SIG-M5 (cell line): ENCODE measurements at places on chromosomes 7 and 10.

DNA sequence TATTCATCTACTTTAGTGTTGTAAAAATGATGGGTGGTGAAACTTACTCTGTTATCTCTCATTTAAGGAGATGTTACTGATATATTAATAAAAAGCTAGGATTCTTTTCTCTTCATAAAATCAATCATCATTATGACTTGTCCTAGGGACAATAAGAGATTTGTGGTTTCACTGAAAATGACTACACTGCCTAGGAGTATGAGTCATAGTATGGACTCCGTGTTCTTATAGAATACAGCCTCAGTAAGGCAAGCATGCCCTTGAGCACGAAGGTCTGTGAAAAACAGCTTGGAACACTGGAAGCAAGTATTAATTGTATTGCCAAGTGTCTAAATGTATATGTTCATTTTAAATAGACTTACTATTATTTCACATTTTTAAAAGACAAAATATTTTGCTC lies 749.2 kb upstream of the PCDH15 start:
- DNase-seq, result no peak

DNA sequence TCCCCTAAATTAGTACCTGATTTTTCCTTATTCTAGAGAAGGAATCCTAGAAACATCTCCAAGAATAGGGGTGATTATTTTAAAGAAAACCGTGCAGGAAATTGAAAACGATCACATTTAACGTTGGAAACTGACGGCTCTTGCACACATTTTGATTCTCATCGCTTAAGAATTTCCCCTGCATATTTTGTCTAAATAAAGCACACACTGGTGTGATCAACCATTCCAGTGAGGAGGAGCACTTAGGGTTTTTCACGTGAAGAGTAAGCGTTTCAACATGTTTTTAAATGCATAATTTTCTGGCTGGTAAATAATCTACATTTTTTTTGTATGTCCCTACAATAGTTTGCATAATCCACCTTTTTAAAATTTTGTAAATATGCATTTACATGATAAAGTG lies 229.7 kb upstream of the PFKP start:
- no peak for DNase-seq

- no peak for DNase-seq
These were observed 166.1 kb downstream of the GRK5 start for GRCh38 chr10:119373294-119374102.

- no peak for DNase-seq
These were observed at the start of gene IFIT3 for GRCh38 chr10:89327803-89328441. Gene IFIT3, plus strand, starts transcription at chr10:89327997. Its CDS starts 77 bp downstream, at chr10:89328074.

DNA sequence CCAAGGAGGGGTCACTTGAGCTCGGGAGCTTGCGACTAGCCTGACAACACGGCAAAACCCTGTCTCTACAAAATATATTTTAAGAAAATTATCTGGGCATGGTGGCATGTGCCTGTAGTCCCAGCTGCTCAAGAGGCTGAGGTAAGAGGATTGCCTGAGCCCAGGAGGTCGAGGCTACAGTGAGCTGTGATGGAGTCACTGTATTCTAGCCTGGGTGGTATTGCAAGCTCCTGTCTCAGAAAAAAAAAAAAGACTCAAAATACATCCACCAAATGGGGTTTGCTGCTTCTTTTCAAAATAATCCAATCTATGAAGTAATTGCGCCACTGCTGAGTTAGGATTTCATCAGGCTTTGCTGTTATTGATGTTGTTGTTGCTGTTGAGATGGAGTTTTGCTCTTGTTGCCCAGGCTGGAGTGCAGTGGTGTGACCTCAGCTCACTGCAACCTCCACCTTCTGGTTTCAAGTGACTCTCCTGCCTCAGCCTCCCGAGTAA lies 11.1 kb upstream of the VIM start:
- DNase-seq, result no peak

- DNase-seq, result no peak
These were observed 74.1 kb downstream of the DNAH11 start for GRCh38 chr7:21616796-21617436.

DNA sequence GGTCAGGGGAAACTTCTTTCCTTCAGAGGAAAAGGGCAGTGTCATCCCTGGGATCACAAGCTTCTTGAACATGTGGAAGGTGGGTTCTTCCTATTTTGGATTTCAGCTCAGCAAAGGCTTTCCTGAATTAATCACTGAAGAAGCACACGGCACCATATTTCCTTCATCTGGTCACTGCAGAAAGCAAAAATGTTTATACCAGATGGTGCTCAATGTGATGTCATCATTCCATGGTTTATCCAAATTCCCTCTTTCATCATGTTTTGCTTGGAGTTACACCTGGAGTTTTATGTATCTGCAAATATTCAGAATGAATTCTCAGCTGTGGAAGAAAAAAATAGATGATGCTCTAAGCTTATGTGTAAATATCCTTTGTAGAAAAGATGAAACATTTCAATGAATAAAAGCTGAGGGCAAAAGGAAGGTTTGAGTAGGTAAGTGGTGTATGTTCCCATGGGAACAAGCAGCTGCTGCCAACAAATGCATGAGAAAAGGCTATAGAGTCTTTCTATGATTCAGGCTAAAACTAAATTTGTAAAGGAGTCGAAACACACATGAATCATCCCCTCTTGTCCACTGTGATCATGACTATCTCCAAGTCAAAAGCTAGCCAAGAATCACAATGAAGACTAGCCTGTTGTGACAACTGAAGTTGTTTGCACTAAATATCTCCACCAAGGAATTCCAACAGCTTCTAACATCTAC lies 26.9 kb upstream of the BPGM start:
- DNase-seq, result no peak

GRCh38 chr7:28086198-28086597 lies 94.4 kb downstream of the JAZF1 start:
- DNase-seq, result no peak

DNA sequence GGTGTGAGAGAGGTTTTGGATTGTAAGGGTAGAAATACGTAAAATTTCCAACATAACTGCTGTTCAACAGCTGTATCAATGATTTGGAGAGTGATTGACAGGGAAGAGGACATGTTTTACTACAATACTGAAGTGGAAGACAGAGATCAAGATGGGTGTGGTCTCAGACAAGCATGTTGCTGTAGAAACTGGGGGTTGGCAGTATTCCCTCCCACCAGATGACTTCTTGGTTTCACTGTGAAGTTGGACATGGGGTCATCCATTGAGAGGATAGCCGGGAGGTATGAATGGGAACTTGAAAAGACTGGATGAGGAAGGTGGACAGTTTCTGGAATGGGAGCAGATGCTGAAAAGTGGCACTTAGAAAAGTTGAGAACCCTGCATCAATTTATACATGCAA lies 95.3 kb upstream of the HDAC9 start:
- no peak for DNase-seq

- no peak for DNase-seq
These were observed 724.8 kb downstream of the INHBA start for GRCh38 chr7:40978047-40978446.

DNA sequence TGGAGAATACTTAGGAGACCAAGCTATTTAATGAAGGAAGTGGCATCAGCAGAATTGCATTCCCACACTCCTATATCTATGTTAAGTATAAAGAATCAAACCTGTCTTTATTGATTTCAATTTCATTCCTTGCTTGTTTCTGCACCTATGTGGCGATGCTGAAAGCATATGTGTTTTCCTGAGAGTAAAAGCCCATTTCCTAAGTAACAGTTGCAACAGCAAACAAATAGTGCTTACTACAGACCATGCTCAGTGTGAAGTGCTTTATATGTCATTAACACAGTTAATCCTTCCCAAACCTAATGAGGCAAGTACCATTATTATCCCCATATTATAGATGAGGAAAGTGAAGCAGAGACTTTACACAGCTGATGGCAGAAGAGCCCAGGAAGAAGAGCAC lies 552.1 kb downstream of the PARD3 start:
- DNase-seq, result no peak

DNA sequence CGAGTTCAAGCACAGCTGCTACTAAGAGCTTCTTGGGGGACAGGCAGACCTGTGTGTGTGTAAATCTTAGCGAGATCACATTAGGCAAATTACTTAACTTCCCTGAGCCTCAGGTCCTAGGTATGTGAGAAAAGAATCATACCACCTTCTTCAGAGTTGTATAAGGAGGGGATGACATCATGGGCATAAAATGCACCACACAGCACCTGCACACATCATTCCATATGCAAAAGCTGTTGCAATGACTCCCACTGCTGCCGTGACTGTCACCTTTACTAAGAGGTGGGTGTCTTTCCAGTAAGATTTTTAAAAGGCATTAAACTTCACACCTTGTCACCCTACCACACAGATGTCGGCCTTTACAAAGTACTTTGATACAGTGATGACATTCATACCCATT lies 146.0 kb downstream of the FANK1 start:
- DNase-seq, result no peak

DNA sequence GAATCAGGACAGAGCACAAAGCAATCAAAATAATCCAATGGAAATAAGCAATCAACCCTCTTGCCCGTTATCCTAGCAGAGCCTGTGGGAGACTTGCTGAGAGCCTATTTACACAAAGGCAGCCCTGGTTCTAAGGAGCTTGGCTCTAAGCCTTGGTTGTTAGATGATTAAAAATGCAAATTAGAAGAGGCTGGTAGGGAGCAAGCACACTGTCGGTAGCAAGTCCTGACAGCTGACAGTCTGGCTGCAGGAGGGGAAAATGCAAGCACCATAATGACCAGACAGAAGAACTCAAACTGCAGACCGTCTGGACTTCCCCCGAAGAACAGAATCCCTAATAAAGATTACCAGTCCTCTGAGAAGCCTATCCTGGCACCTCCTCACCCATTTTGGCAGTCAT lies 131.8 kb upstream of the CTTNBP2 start:
- no peak for DNase-seq

DNA sequence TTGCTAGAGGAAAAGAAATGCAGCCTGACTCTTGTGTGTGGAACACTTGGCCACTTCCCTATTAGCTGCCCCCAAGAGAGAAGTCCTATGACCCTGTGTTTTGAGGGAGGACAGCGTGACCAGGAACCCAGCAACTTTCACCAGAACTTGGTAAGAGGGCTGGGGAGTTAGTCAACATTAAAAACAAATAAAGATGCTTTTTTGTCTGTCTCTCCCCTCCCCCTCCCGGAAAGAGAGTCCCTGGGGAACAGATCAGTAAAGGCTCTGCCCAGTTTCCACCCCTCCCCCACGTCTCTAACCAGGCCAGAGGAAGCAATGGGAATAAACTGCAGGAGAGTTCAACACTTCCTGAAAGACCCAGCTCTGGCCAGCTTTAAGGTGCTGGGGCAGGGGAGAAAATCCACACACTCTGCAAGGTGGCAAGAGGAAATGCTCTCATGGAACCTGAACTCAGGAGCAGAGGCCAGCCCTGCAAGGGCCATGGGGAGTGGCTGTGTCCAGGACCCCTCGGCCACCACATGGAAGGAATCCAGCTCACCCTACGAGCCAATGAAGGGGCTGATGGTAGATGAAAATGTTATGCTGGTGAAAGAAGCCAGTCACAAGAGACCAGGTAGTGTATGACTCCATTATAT lies 21.5 kb downstream of the SH3PXD2A start:
- DNase-seq, result no peak

GRCh38 chr7:95004618-95005247 lies 97.3 kb downstream of the PPP1R9A start:
- no peak for DNase-seq

DNA sequence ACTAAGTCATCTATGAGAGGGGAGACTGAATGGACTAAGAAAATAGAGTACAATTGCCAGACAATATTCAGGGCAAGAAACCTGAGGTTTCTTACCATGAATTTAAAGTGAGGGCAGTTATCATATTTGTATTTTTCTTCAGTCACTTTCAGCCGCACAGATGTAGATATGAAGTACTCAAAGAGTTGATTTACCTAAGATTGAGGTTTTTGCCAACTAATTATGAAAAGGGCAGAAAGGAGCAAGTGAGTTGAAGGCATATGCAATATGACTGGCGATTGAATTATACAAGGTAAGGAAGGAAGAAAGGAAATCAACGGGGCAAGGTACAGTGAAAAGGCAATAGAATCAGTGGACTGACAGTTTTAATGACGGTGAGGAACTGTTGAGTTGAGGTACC lies 17.8 kb downstream of the CNOT4 start:
- DNase-seq, result no peak

DNA sequence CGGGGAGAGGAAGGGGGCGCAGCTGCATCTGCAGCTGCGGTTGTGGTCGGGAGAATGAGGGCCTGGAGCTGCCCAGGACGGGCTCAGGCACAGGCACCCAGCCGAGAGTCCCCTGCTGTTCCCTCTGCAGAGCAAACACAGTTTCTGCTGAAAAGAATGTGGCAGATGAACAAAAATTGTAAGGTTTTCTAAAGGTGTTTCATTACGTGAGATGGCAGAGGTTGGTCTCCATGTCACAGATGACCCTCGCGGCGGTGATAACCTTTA lies 456.2 kb downstream of the DNAJB6 start:
- DNase-seq, result no peak

GRCh38 chr7:149238051-149238450 lies 1.4 kb upstream of the ZNF212 start:
- DNase-seq, result no peak

DNA sequence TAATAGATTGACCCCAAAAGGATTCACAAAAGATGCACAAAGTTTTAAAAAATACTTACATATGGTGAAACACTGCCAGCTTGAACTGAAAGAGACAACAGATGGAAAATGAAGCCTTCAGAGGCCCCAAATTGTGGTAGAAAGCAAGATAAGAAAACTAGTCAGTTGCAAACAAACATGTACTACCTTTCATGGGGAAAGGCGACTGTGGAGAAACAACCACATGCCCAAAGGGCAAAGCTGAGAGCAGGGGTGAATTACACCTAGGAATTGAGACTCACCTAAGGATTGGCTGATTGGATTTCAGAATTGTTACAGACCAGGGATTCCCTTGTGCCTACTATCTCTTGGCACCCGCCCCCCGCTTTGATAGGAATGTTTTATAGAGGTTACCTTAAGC lies 13.1 kb downstream of the EPC1 start:
- DNase-seq, result no peak

DNA sequence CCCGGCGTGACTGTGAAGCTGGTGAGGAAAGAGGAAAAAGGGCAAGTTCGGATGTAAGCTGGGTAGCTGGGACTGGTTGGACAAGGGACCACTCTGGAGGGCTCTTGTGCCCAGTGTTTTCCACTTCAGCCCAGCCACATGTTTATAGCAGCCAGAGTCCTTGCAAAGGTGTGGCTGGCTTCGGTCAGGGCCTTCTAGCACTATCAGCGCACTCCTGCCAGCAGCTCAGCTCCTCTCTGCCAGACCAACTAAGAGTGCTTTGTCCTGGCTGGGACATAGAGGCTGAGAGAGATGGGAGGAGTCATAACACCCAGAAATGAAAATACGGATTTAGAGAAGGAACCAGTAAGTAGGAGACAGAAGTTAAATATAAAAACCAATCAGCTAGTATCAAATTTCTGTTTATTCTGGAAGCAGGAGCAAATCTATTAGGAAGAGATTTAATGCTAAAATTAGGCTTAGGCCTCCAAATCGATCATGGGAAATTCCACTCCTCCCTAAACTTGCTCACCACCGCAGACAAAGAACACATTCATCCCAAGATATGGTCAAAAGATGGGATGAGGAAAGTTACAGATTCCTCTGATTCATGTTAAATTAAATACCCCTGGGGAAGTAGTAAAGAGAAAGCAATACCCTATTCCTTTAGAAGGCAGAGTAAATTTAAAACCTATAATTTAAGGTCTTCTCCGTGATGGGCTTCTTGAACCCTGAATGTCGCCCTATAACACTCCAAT lies 135.0 kb downstream of the RALA start:
- no peak for DNase-seq
